ENCODE measurements at places on chromosomes 2 and 18. TPM values are rescaled to one million over a fixed set of nuclear protein-coding genes. Genes with fewer than 3 reads are reported as not detected.

DSG2 gene
- total RNA-seq, result 0.09 TPM

PLGLB1 gene
- 2.4 TPM for total RNA-seq

SRD5A2 gene
- not detected for total RNA-seq

TBR1 gene
- 0.06 TPM for total RNA-seq

CCDC121 gene
- 0.26 TPM for total RNA-seq

CRYBA2 gene
- total RNA-seq, result not detected

VWC2L gene
- not detected for total RNA-seq

DNAH7 gene
- total RNA-seq, result not detected

CFAP221 gene
- total RNA-seq, result not detected

CAPN13 gene
- total RNA-seq, result not detected

ZNF519 gene
- total RNA-seq, result 18.4 TPM

VWA3B gene
- total RNA-seq, result not detected

RTN4 gene
- total RNA-seq, result 131 TPM

SLC9A4 gene
- 0.11 TPM for total RNA-seq

ECEL1 gene
- total RNA-seq, result not detected

DCAF17 gene
- 18.6 TPM for total RNA-seq

FARP2 gene
- total RNA-seq, result 26.1 TPM

PLCD4 gene
- total RNA-seq, result 0.37 TPM

STAMBP gene
- 152 TPM for total RNA-seq

SPEG gene
- 0.79 TPM for total RNA-seq

CYBRD1 gene
- 0.69 TPM for total RNA-seq

PID1 gene
- not detected for total RNA-seq

CNPPD1 gene
- 67.0 TPM for total RNA-seq

NETO1 gene
- total RNA-seq, result not detected

MAP3K19 gene
- not detected for total RNA-seq

OTOS gene
- total RNA-seq, result not detected

POTEE gene
- 0.61 TPM for total RNA-seq

Measured in activated T-helper 17 cell treated with anti-CD3 and anti-CD28 coated beads, Interleukin-2, amount 50 U/mL, for 72 hours (primary cell).